CD4-positive, alpha-beta T cell treated with Interleukin-2 at 100 ng/mL for 4 hours (primary cell): ENCODE measurements at places on chromosomes 16 and 17.

GRCh38 chr17:17236295-17237025, 508 bp downstream of the FLCN start:
- no peak for DNase-seq

DNA sequence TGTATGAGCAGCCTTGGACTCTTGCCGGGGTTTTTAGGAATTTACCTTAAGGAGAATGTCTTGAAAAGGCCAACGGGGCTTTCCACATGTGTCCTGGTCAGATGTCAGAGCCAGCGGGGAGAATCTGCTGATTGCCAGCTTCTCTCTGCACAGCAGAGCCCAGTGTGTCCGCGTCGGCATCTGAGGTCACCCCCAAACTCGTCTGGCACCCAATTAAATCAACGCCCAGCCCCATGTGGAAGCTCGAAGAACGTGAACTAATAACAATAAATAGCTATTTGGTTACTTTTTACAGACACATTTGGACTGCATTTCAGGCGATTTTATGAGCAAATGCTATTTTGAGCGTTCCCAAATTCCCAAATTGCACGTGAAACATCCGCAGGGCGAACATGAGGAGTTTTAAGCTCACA, 303.5 kb downstream of the FOXL1 start:
- no peak for DNase-seq

DNA sequence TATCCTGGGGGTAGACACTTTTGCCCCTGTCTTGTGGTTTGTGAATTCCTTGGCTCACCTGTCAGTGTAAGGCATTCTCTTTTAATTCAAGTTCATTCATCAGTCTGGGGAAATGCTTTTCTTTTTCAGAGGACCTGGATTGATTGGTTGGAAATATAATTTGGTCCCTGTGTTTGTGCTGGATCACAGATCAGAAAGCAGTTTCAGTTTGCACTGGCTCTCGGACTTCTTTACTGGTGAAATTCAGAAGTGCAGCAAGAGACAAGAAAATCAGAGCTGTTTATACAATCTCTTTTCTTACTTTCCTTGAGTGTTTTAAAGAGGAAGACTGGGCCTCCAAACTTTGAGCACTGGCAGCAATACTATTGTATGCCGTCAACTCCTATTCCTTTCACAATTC, 161.8 kb upstream of the KCNJ16 start:
- DNase-seq, result no peak

DNA sequence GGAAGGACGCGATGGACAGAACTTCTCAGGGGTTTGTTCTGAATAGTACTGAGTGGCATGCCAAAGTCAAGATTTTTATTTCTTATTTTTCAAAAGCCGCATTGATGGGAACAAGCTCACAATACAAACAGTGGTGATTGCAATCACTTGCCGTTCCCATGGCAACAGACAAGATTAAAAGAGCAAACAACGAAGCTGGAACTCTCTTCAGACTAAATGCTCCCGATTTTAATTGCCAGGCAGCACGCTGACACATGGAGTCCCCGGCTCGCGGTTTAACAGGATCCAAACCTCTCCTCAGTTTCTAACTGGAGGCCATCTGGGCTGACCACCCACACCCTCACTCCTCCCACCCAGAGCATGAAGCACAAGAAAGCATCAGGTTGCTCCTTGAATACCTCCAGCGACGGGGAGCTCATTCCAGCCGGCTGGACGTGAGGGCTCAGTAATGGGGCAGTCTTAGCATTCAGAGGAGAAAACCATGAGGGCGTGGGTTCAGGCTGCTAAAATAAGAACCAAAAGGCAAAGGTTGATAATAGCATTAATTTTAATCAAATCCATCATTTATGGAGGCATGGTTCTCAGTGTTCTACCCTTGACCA, 41.5 kb downstream of the AIPL1 start:
- no peak for DNase-seq

DNA sequence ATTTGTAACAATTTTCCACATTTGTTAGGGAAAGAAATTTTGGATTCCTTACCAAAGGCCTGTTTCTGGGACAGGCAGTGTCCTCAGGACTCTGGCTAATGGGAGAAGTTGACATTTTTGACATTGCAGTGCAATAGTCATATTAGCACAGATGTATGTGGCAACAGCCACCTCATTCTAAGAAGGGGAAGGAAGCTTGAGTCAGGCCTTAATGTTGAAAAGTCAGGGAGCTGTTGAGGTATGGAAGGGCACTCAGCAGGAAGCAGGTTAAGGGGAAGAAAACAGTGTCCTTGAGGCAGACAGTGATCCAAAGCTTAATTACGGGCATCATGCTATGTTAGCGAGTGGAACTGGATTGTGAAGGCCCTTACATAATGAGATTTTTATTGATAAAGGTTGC, 20.9 kb downstream of the AKTIP start:
- no peak for DNase-seq

DNA sequence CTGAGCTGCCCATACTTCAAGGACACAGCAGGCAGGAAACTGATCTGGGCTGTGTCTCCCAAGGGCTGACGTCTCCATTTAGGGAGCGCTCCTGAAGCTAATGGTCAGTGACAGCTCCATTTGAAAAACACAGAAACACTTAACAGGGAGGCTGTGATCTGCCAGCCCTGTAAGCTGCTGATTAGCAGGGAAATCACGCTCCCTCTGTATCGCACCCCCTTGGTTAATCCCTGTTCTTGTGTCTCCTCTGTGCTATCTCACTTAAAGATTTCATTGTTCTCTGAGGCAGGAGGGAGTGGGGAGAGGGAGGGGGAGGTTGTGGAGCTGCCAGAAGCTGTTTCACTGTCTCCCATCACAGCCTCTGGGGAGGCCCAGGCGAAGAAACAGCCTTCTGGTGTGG, 47.4 kb upstream of the CACNG3 start:
- no peak for DNase-seq

GRCh38 chr16:23651943-23652468, 10.7 kb downstream of the DCTN5 start:
- DNase-seq, result no peak

DNA sequence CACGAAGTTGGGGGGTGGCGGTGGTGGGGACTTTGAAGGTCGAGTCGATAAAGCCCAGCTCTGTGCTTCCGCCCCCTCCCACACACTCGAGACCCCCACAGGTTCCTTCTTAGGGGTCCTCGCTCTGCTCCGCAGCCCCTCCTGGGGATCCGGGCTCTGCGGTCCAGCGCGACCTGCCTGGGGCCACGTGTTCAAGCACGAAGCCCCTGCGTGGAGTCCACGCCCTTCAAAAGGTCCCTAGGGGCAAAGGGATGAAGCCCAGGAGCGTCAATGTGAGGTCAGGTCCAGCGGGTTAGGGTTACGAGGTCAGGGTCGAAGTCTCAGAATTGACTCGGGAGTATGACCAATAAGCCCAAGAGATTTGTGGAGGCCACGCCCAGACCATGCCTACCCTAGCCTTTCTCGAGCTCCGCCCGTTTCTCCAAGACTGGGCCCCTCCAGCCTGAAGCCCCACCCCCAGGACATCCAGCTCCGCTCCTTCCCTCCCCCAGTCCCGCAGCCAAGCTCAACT, 786 bp upstream of the CACNA1G start:
- DNase-seq, result no peak

- no peak for DNase-seq
These were observed 24.6 kb downstream of the CACNG1 start for GRCh38 chr17:67068999-67069398.

GRCh38 chr17:21283482-21284318, 811 bp upstream of the MAP2K3 start:
- no peak for DNase-seq

- peak; percentile 94 for DNase-seq
These were observed 2.2 kb upstream of the PLXDC1 start for GRCh38 chr17:39153599-39154051.

- peak; percentile 28 for DNase-seq
These were observed 56.4 kb upstream of the SLC25A19 start for GRCh38 chr17:75345514-75346167.

DNA sequence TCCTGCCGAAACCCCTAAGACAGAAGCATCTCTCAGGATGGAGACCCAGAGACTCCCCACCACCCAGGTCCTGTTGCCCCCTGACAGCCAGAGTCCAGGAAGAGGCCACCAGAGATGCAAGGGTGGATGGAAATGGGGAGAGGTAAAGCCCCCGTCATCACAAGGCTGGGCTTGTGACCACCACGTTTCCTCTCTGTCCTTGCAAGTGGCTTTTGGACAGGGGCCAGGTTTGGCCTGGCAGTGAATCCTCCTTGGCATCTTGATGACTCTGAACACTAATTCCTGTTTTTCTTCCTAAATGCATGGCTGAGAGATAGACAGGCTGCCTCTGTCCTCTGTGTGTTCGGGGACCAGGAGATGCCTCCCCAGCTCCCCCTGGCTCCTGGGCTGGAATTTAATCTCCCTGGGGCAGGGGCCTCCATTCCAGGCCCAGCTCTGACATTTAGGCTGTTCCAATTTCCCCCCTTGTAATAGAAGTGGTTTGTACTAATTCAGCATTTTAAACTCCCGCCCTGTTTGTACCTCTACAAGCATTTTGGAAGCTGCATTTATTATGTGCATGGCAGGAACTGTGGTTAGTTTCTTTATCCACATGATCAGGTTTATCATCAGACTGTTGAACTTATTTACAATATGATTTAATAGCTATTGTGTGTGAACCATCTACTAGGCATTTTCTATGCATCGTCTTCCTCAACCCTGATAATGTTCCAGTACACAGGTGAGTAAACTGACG, 116.1 kb upstream of the IRX6 start:
- DNase-seq, result no peak

GRCh38 chr16:67800338-67800926, 5.9 kb downstream of the RANBP10 start:
- no peak for DNase-seq

DNA sequence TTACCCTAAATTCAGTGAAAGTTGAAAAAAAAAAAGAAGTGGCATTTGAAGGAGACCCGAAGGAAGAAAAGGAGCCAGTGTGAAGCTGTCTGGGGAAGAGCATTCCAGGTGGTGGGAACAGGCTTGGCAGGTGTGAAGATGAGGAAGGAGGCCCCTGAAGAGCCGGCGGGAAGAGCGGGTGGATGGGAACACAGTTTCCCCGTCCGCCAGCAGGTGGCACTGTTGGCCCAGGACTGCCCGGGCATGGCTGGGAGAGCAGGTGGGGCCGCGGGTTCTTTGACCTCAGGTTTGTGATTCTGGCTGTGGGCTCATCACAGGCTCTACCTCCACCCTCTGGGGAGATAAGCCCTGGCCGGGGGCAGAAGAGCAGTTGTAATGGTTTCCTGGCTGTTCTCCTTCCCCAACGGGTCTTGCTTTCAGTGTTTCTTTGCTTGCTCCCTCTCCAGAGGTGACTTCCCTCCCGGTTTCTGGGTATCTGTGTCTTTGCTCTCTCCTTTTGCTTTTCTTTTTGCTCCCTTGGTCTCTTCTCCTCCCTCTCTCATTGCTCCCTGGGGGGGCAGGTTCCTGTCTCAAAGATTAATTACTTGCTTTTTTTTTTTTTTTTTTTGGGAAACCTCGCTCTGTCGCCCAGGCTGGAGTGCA, 32.3 kb downstream of the RAP1GAP2 start:
- DNase-seq, result peak; percentile 79

GRCh38 chr16:78796221-78796866, 696.9 kb downstream of the WWOX start:
- peak; percentile 41 for DNase-seq

GRCh38 chr16:23072084-23072599, 77.1 kb downstream of the USP31 start:
- no peak for DNase-seq

GRCh38 chr17:49196520-49196919, 13.9 kb downstream of the GNGT2 start:
- no peak for DNase-seq

DNA sequence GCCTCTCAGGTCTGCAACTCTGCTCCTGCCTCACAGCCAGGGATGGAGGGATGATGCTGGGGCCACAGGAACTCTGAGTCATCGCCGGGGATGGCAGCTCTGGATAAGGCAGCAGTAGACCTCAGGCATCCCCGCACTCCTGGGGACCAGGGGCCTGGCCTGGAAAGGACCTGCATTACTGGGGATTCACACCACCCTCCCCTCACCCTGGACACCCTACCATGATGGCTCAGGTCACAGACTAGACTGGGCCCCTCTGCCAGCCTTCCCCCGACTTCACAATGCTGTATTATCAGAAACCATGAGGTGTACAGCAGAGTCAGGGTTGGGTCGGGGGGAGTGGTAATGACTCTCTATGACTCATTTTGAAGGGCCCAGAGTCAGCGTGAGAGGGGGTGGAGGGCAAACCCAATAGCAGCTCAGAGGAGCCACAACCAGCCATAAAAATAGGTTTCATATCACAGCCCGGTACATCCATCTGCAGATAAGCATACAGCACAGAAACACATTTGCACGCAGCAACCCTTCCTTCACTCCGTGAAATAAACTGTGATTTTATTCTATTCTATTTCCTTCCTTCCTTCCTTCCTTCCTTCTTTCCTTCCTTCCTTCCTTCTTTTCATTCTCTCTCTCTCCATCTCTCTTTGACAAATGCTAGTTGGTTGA, 28.8 kb downstream of the DYNLRB2 start:
- DNase-seq, result peak; percentile 76

DNA sequence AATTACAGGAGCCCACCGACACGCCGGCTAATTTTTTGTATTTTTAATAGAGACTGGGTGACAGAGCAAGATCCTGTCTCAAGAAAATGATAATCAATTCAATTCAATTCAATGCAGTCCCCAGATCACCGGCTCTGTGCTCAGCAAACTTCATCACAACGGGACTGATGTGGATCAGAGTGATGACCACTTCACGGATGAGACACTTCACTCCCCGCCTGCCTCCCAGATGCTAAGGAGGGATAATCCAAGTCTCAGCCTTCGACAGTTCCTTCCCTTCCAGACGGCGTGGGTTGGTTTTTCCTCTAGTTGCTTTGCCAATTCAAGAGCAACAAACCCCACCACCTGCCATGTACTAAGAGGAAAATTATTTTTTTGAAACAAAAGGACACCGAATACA, 93.8 kb downstream of the ZDHHC7 start:
- no peak for DNase-seq
